Gastrocnemius medialis (tissue), 4 donors: ENCODE measurements at places on chromosomes 2 and 18. TPM values are rescaled to one million over a fixed set of nuclear protein-coding genes. Genes with fewer than 3 reads are reported as not detected.

UGT1A10 gene
- not detected for total RNA-seq

GRCh38 chr18:43780782-43781340, 503.6 kb upstream of the SYT4 start:
- DNase-seq = no peak

GRCh38 chr2:102803041-102803896, 41.4 kb downstream of the TMEM182 start:
- DNase-seq = no peak

DNA sequence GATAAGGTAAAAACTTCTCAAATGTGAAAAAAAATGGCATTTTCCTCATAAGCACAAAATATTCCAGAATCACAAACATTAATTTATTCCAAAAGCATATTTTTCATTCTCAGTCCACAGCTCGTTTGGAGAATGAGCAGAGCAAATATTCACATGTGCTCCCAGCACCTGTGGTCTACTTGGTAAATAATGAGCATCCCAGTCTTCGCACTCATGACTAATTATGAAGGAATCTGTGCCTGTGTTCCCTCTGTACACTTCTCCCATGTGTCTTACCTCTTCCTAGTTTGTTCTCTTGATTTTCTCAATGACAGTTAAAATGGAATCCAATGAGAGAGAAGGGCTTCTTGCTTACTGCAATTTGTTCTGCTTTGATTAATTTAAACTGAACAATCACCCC, 671.0 kb upstream of the SOX11 start:
- DNase-seq = no peak

DNA sequence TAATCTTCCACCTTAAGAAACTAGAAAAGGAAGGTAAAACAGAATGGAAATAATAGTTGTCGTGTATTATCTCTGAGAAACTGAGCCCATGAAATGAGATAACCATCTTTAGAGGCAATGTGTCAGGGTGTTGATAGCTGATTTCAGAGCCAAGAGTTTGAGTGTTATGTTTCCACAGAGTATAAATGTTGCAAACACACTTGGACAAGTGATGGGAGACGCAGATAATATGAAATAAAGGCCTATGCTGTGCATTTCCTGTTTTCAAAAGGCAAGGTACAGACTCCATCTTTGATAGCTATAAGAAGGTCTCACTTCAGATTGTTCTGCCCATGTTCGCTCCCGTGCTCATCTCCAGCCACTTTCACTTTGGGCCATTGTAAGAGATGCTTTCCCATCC, 25.9 kb upstream of the DNER start:
- DNase-seq = no peak

- no peak for DNase-seq
These were observed 446.1 kb upstream of the FAM98A start for GRCh38 chr2:34045101-34045655.

- no peak for DNase-seq
These were observed 585 bp upstream of the ANAPC1 start for GRCh38 chr2:111884592-111884964.

DNA sequence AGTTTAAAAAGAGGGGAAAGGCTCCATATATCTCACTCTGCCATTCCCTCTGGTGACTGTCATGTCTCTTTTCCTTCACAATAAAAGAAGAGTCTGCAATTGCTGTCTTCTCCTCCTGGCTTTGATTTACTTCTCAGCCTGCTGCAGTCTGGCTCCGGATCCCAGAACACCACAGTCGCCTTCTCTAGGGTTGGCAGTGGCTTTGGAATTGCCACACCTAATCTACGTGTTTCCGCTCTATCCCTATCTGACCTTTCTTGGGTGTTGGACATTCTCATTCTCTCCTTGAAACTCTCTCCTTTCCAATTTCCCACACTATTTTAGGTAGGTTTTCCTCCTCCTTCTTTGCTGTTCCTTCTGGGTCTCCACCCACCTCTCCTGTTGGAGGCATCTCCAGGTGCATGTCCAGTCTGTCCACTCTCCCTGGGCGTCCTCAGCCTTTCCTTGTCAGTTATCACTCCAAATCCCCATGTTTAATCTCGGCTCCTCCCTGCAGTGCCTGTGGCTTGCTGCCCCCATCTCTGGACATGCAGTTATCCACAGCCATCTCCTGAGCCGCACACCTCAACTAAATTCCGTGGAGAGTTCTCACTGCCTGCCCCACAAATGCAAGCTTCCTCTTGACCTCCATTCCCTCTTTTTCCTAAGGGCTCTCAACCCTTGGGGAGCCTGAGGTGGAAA, 112.8 kb downstream of the KCTD1 start:
- DNase-seq = peak; percentile 36

ACOXL gene
- total RNA-seq = not detected

CABYR gene
- total RNA-seq = 0.42 TPM
